ENCODE measurements at places on chromosomes 16 and 17.

DNA sequence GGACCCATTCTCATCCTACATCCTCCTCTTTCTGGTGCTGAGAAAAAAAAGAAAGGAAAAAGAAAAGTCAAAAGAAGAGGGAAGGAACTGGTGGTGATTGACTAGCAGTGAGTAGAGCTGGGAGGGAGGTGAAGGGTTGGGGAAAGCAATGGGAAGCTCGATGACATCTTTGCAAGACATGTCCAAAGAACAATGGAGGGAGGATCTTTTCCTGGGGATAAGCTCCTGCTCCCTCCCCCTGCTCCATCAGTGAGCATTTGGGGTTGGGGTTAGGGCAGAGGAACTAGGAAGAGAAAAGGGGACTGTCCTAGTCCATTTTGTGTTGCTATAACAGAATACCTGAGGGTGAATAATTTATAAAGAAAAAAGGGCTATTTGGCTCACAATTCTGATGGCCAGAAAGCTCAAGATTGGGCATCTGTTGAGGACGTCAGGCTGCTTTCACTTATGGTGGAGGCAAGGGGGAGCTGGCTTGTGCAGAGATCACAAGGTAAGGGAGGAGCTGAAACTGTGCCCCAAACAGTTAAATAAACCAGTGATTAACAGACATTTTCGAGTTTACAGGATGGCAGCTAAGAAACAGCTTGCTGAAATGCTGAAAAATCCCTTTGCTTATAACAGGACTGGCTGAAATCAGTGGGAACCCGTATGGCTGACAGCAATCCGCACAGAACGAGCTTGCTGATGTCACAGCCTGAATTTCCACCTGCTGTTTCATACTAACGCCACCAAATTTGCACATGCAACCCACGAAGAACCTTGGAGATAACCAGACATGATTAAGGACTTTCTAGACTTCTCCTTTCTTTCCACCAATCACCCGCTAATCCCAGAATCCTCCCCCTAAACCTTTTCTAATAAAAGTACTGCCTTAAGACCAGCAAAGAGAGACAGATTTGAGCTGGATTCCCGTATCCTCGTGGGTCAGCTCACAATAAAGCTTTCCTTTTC, 1.6 kb upstream of the ODF4 start:
- DNase-seq = no peak

DNA sequence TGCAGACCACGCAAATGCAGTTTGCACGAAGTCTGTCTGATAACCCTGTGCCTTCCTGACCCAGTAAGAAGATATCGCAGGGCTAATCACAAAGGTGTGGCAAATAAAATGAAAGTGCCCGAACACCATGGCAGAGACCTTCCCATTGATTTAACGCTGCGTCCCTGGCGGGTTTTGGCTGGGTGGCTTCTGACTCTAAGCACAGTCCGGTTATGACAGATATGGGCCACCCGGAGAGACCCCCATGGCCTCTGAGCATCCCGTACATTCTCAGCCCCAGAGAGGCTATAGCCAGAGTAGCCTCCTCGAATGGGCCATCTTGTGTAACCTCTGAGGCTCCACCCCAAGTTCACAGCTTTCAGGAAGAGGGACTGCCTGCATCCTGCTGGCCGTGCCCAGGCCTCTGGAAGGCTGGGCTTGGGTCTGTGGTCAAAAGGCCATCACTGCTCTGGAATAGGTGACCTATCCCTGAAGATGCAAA, 5.5 kb downstream of the FOXC2 start:
- no peak for DNase-seq

DNA sequence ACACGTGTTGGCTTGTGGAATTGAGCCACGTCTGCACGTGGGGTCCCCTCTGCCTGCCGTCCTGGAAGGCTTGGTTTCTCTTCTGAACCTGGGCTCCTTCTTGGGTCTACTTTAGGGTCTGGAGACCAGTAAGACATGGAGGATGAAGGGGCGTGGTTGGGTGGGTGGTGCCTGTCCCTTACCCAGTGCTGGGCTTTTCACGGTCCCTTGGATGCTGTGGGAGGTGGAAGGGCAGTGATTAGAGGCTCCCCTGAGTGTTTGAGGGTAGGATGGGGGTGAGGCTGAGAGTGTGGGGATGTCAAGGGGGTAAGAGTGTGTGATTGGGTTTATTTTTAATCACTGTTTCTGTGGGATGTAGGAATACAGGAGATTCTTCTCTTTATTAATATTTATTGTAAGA, 38.3 kb downstream of the MGAT5B start:
- DNase-seq = no peak

DNA sequence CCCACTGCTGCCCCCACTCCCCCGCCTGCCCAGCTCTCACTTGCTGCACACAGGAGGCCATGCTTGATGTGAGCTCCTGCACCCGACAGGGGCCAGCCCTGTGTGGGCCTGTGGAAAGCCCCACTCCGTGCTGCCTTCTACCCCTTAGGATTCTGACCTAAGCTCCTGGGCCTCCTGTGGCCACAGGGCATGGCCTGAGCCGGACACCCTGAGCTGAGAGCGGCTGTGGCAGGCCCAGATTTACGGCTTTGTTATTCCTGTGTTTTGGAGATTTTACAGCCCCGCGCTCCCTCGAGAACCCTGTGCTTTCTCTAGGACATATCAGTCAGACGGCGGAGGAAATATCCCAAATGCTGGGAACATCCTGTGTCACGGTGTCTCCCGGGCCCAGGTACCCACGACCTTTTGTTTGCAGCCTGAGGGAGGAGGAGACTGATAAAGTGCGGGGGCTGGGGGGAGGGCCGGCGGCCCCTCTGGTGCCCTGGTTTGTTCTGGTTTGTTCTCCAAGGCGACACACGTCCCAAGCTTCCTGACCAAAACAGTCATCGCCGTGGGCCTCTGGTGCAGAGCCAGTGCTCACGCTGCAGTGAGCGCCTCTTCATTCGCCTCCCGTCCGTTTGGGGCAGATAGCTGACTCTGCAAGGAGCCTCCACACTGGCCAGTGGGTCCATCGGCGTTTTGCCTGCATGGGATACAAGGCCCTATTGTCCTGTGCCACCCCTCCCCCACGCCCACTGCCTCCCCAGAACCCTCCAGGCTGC, 363.4 kb downstream of the C16orf95 start:
- DNase-seq = no peak

DNA sequence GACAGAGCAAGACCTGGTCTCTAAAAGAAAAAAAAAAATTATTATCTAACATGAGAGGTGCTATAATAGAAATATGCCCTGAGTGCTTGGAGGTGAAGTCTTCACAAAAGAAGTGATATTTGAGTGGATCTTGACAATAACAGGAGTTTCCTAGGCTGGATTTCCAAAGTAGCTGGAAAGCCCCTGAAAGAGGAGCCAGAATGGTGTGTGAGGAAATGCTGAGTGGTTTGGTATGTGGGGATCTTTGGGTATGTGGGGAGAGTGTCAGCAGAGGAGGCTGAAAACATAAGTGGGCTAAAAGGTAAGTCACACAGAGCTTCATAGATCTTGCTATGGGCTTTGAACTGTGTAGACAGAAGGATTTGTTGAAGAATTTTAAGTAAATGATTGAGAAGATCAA, 100.1 kb downstream of the YPEL2 start:
- no peak for DNase-seq

GRCh38 chr17:69499318-69499717, 84.8 kb downstream of the MAP2K6 start:
- DNase-seq = no peak

Data from NCI-H1436 (cell line).